Right forelimb (tissue), 1 donor: ENCODE measurements at places on chromosomes 12 and 14.

GRCh38 chr12:77968021-77968420, 137.3 kb downstream of the NAV3 start:
- DNase-seq: no peak

DNA sequence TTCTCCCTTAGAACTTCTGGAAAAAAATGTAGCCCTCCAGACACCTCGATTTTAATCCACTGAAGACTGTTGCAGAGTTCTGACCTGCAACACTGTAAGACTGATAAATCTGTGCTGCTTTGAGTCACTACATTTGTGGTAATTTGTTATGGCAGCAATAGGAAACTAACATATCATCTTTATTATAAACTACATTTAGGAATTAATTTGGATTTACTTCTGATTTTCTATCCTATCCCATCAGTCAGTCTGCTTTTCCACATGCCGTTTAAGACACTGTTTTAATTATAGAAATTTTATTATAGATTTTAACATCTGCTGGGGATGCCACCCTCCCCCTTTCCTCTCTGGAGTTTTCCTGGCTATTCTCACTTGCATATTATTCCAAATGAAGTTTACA, 375.2 kb downstream of the DUSP6 start:
- no peak for DNase-seq

DNA sequence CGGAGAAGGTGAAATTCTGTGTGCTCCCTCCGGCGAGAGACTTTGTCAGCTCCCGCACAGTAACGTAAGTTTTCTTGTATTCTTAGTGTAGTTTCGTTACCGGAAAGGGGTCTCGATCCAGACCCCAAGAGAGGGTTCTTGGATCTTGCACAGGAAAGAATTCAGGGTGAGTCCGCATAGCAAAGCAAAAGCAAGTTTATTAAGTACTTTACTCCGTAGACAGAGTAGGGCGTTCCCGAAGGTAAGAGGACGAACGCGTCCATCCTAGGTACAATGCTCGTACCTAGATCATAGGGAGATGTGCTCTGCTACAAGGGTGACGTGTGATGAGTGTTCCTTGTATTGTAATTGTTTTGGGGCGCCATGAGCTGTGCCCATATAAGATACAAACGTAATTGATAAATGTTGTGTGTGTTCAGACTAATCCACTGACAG, 293 bp downstream of the IFI27L1 start:
- no peak for DNase-seq

DNA sequence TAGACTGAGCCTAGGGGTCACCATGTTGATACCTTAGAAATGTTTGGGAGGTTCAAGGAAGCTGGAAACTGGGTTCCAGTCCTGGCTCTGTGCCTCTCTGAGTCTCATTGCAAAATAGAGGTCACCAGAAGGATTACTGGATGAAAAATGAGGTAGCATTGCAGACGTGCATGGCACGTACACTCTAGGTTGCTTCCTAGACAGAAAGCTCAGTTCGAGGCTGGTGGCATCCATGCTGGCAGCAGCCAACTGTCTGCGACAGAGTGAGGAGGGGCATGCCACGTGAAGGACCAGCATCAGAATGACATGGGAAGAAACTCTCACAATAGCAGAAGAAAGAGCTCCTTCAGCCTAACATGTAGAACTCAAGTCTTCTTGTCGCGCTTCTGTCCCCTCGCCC, 4.6 kb upstream of the CYP46A1 start:
- no peak for DNase-seq

DNA sequence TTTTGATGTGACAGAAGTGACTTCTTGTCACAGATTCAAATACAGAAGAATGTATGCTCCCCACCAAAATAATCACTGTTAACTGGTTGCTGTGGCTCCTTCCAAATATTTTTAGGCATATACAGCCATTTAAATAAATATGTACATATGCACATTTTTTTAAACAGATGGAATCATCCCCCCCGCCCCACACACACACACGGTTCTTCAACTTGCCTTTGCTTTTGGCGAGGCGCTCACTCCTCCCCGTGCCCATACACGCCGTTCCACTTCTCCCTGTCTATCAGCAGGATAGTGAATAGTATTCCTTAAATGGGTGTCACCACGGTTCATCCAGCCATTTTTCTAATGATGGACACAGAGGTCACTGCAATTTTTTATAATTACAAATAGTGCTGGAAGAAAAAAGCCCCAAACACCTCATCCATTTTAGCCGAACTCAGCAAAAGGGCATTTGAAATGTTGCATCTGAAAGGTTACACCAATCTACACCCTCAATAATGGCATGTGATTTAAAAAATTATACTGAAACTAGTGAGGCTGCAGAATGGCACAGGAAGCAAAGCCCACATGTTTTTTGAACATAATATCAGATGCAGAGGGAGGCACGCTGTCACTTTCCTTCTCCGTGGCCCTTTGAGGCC, 39.2 kb upstream of the MEG3 start:
- peak; percentile 43 for DNase-seq

GRCh38 chr14:26599291-26599690, 1.5 kb upstream of the NOVA1 start:
- DNase-seq: no peak

- no peak for DNase-seq
Observed at GRCh38 chr14:63857466-63858030, 4.7 kb downstream of the SYNE2 start.

DNA sequence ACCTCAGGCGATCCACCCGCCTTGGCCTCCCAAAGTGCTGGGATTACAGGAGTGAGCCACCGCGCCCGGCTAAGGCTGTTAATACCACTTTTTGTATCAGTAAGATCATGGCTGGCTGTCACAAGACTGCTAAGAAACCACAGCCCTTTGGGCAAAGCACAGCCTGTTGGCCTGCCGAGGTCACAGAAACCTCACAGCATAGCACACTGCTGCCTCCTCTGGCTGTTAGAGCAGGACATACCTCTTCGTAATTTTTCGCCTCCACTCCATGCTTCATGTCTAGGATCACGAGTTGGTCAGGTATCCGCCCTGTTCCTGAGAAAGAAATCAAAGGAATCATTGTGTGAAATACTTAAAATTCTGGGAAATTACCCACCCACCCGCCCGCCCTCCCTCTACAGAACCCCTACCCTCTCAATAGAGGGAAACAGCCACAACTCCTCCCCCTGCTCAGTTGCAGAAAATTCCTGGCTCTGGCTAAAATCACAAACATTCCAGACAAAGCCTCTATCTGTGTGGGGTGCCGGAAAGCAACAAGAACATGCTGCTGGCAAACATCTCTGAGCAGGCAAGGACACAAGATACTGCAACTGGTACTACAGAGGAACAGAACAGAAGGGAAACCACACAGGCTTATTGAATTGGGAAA, 20.7 kb upstream of the NEK9 start:
- peak; percentile 69 for DNase-seq

- no peak for DNase-seq
Observed at GRCh38 chr12:121430833-121431415, 31.0 kb downstream of the RNF34 start.

DNA sequence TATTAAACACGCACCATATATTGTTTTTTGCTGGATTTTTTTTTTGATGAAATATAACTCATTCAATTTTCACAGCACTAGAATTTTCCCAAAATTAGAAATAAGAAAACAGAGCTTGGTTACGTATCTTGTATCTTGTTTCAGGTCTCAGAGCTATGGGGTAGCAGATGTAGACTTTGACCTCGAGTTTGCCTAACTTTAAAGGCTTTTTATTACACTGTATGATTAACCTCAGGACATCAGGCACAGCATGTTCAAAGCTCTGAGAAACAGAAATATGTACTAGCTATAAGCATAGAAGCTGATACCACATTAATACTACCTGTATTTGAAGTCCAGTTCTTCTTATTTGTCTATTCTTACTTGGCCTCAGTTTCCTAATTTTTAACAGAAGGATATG, 171.9 kb upstream of the KITLG start:
- DNase-seq: no peak

GRCh38 chr12:15165012-15165659, 56.1 kb downstream of the RERG start:
- DNase-seq: no peak

DNA sequence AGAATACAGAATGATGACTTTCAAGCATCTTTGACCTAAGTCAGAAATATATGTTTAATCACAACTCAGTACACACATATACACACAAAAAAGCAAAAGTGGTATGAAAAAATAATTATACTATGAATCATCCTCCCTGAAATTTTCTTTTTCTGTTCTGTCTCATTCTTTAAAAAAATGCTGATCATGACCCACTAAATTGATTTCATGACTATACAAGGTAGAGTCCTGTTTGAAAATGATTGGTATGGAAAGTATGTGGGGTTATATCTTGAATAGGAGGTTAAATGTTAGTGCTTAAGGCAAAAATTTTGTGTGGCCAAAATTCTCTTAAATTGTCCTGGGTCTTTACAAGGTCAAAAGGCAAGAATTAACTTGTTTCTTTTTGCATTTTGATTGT, 80.4 kb downstream of the SUDS3 start:
- DNase-seq: no peak

DNA sequence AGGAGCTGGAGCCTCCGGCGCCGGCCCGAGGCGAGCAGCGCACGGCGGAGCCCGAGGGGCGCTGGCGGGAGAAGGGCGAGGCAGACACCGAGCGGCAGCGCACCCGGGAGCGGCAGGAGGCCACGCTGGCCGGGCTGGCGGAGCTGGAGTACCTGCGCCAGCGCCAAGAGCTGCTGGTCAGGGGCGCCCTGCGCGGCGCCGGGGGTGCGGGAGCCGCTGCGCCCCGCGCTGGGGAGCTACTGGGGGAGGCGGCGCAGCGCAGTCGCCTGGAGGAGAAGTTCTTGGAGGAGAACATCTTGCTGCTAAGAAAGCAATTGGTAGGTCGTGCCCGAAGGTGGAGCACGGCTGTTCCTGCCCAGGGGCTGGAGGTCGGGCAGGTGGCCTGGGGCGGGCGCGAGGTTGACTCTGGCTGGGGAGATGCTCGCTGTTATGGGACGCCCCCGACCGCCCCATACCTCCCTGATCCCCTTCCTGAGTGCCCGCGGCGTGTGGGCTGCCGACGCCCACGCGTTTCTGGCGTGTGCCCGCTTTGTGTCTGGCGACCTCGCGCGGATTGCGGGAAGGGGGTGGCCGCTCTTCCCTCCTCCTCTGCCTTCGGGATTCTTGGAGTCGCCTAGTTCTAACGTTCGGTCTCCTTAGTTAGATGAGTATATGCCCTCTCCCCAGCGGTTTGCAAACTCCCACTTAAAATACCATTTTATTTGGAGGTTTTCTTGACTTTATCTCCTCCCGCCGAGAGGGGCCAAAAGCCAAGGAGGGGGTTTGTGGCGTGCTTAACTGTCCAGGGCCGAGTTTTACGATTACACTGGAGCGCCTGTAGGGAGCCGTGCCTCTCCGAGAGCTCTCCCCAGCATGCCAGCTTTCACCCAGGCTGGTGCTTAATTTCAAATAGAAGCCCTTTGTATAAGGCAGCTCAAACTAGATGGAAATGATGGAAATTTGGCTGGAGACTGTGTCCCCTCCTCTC, 752 bp downstream of the DACT1 start:
- peak; percentile 79 for DNase-seq

DNA sequence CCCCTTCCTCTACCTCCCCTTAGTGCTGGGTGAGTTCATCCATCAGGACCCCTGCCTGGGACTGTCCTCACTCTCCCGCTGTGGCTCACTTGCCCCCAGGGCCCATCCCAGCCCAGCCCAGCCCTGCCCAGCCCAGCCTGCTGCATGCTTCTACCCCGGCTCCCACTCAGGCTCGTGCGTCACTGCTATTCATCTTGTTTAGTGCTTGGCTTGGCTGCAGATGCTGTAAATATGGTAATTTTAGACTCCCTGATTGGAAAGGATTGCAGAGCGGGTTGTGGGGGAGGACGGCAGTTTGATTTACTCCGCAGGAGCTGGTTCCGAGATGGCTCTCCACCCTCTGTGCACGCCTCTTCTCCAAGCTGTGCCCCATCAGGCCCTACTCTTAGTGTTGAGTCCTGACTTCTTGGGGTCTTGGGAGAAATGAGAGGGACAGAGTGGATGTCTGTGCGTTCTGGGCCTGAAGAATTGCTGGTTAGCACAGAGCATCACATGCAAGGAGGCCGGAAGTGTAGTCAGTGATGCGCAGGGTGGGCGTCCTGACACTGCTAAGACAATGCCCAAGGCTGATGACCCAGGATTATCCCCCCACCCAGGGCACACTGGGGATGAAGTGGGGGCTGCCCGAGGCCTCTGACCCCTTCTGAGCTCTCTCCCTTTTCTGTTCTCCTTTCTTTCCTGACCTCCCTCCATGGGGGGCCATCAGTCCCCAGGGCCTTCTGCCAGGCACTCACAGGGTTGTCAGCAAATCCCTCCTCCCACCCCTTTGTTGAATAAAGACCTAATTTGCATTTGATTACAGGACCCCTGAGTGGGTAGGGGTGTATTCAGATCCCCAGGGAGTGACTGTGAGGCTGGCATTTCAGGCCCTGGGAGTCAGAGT, 244.4 kb downstream of the ZFP36L1 start:
- DNase-seq: peak; percentile 89

- no peak for DNase-seq
Observed at GRCh38 chr14:20331053-20331613, 1.9 kb downstream of the CCNB1IP1 start.

DNA sequence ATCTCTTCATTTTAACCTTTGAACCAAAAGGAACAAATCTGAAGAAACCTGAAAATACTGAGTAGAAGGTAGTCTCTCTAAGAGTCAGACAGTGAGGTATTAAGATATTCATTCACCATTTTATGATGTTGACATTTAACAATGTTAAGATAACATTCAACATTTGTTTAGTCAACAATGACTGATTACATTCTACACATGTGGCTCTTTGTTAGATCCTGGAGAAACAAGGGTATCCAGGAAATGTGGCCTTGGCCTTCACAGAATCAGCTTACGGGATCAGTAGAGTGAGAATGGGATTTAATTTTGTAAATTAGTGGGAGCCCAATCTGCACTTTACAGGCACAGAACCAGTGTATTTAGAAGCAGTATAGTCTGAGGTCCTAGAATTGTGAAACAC, 355.5 kb downstream of the KCNH5 start:
- DNase-seq: no peak

DNA sequence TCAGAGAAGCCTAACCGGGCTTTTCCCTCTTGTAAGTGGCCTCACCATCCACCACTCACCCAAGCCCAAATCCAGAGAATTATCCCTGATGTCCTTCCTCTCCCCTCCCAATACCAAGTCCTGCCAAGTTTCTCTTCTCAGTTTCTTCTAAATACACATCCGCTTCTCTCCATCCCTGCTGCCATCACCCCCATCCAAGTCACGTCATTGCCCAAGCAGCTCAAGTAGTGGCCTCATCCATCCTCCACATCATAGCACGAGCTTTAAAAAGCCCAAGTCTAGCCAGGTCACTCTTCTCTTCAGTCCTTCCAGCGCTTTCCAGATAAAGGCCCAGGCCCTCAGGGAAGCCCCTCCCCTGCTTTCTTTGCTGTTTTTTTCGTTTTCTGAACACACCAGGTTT, 25.4 kb downstream of the IL31 start:
- DNase-seq: no peak

DNA sequence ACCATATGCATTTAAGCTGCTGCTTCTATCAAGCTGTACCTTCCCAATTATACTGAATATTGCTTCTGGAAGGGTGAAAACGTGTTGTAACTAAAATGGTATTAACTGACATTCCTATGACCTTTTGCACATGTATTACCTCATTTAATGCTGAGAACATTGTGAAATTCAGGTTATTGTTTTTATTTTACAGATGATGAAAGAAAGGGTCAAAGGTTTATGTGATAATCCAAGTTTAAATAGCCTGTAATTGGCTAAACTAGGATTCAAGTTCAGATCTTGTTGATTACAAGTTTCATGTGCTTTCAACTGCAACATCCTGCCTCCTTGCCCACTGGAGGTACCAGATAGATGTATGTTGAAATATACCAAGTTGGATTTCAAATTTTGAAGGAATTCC, 433.3 kb upstream of the PRICKLE1 start:
- DNase-seq: no peak
